ENCODE measurements at places on chromosomes 7 and 10. TPM values are rescaled to one million over a fixed set of nuclear protein-coding genes. Genes with fewer than 3 reads are reported as not detected.

Gene PIP
- 0.56 TPM for total RNA-seq

Gene ERVW-1
- not detected for total RNA-seq

GRCh38 chr7:43108255-43109011, 4.0 kb upstream of the HECW1 start:
- ATAC-seq = peak; percentile 83

GRCh38 chr7:54419209-54419608, 123.0 kb upstream of the VSTM2A start:
- ATAC-seq = no peak

DNA sequence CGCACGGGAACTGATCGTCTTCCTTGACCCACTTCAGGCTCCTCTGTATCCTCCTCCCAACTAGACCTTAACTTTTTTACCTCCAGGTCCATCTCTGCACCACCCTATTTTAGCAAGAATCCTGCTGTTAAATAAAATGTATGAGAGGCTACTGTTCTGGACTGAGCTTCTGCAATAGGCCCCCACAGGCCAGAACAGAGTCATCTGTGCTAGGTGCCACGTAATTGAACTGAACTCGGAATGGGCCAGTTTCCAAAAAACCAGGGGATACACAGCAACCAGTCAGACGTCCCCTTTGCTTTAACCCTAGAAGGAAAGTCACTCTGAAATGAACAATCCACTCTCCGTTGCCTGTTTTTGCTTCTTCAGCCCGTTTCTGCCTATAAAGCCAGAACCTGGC, 71.3 kb downstream of the CHST15 start:
- ATAC-seq = no peak

GRCh38 chr10:71319800-71320392, 837 bp downstream of the SLC29A3 start:
- no peak for ATAC-seq

- ATAC-seq = no peak
Measured at GRCh38 chr10:12513003-12513365, 163.6 kb downstream of the CAMK1D start.

Measured in esophagus mucosa (tissue), 1 donor.